ENCODE measurements at places on chromosomes 4 and X.

- H3K36me3 ChIP-seq: no peaks in the 10 kb centered on the region
- no peak overlapping the region for H3K4me3 ChIP-seq
- no peak overlapping the region for H3K27ac ChIP-seq
- peaks cover 3% of the 10 kb centered on the region for H3K4me1 ChIP-seq
- H3K27me3 ChIP-seq: no peaks in the 10 kb centered on the region
These were observed 9.7 kb upstream of the ACSL4 start for GRCh38 chrX:109742722-109743121.

GRCh38 chr4:148312956-148313490 is 129.2 kb downstream of the NR3C2 start:
- no peak overlapping the region for H3K4me3 ChIP-seq
- DNase-seq: no peak
- no peak overlapping the region for H3K27ac ChIP-seq
- H3K27me3 ChIP-seq: no peaks in the 10 kb centered on the region

GRCh38 chr4:955931-956381 is 17.4 kb downstream of the DGKQ start:
- no peaks in the 10 kb centered on the region for H3K27me3 ChIP-seq
- H3K4me3 ChIP-seq: no peak overlapping the region
- H3K36me3 ChIP-seq: peaks cover 24% of the 10 kb centered on the region

- no peaks in the 10 kb centered on the region for H3K4me1 ChIP-seq
- no peaks in the 10 kb centered on the region for H3K36me3 ChIP-seq
- DNase-seq: no peak
These were observed 3.5 kb downstream of the GPC3 start for GRCh38 chrX:133981924-133982323.

- peaks cover 22% of the 10 kb centered on the region for H3K27me3 ChIP-seq
- no peaks in the 10 kb centered on the region for H3K36me3 ChIP-seq
- H3K27ac ChIP-seq: no peak overlapping the region
- no peak for DNase-seq
These were observed 29.3 kb upstream of the TLR3 start for GRCh38 chr4:186039697-186040096.

- no peak overlapping the region for H3K27ac ChIP-seq
- DNase-seq: no peak
- peaks cover 2% of the 10 kb centered on the region for H3K4me1 ChIP-seq
- peaks cover 5% of the 10 kb centered on the region for H3K27me3 ChIP-seq
- H3K4me3 ChIP-seq: no peak overlapping the region
These were observed 185.1 kb downstream of the ARHGAP6 start for GRCh38 chrX:11480626-11481025.

DNA sequence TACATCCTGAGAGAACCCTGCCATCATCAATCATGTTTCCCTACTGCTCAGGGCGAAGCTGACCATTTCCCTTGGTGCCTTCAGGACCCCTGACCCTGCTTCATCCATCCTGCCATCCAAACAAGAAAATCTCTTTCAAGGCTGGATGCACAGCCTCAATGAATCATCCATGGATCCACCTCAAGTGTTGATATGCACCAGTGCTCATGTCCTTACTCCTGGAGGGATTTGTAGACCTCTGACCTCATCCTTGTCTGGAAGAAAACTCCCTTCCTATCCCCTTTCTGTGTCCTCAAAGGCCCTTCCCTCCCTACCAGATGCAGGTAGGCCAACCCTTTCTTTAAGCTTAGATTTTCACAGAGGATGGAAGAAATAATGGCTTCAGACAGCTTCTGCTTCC is 24.6 kb downstream of the BEX3 start:
- peaks cover 3% of the 10 kb centered on the region for H3K4me1 ChIP-seq
- no peak overlapping the region for H3K4me3 ChIP-seq
- peaks cover 2% of the 10 kb centered on the region for H3K27me3 ChIP-seq
- no peak overlapping the region for H3K27ac ChIP-seq
- no peak for DNase-seq

DNA sequence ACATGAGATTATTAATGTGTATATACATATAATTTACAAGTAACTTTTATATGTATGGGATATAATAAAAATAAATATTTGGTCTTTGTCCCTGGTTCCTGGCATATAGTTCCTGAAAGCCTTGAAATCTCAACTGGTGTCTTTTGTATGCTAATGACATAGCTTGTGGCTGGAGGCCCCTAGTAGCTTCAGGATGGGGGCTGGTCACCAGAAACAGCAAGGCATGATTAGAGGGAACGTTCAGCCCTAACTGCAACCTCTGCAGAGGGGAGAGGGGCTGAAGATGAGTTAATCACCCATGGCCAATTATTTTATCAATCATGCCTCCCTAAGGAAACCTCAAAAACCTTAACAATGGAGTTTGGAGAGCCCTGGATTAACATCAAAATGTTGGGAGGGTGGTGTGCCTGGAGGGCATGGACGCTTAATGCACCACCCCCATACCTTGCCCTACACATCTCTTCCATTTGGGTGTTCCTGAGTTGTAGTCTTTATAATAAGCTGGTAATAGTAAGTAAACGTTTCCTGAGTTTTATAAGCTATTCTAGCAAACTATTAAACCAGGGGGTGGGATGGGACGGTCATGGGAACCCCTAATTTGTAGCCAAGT is 21.3 kb downstream of the PIN4 start:
- no peak for DNase-seq
- no peaks in the 10 kb centered on the region for H3K4me1 ChIP-seq
- no peaks in the 10 kb centered on the region for H3K27me3 ChIP-seq
- H3K4me3 ChIP-seq: no peak overlapping the region

DNA sequence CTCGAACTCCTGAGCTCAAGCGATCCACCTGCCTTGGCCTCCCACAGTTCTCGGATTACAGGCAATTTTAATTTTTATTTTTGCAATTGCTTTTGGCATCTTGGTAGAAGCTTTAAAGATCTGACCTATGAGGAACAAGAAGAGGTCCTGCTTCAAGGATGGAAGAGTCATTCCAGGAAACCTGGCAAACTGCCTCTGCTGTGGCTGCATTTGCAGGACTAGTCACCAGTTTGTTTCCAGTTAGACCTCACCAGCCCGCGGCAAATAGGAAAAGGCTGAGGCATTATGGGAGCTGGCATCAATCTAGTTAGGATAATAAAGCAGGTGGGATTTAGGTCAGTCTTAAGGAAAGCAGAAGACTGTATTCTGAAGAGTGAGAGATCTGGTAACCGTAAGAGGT is 51.9 kb upstream of the LAS1L start:
- no peak overlapping the region for H3K4me3 ChIP-seq
- no peaks in the 10 kb centered on the region for H3K36me3 ChIP-seq
- H3K27ac ChIP-seq: no peak overlapping the region
- no peak for DNase-seq
- peaks cover 15% of the 10 kb centered on the region for H3K4me1 ChIP-seq

DNA sequence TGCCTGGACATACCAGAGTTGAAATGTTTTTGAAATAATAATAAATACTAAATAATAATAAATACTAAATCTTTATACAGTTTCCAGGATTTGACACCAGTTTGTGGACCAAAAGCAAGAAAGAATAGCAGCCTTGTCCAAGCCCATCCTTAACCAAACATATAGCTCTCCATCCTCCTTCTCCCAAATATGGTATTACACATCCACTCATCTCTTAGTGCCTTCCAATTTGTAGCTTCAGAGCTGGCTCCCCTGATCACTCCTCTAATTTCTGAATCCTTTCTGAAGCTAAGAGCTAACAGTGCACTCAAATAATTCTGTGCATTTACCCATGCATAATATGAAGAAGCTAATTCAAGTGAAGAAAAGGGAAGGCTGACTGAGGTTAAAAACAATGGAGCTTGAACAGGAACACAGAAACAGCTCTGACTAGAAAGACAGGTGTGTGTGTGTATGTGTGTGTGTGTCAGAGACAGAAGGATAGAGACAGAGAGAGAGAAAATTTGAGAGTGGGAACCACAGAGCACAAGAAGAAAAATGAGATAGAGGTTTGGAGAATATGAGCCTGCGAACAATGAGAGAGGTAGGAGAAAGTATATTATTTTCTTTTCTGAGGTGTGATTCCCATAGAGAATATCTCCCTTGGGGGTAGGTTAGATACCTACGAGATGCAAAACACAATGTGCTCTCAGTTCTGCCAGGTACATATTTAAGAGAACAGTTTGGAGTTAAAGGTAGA is 123.5 kb downstream of the CAMK2D start:
- peaks cover 5% of the 10 kb centered on the region for H3K36me3 ChIP-seq
- H3K4me3 ChIP-seq: peak overlapping the region; percentile 42
- no peak for DNase-seq
- H3K27me3 ChIP-seq: no peaks in the 10 kb centered on the region
- peak overlapping the region; percentile 36 for H3K27ac ChIP-seq

DNA sequence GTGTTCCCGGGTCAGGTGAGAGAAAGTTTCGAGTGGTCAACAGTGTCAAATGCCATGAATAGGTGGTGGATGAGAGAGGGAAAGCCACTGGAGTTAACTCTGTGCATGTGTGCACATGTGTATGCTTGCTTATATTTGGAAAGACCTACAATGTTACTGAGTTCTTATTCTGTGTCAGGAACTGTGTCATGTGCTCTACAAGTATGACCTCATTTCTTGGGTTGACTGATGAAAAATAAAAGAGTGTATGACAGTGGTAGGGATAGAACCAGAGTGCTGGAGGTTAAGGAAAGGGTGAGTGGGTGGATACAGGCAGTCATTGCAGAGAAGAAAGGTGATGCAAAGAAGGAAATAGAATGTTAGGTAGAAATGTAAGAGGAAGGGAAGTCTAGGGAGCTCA is 22.1 kb upstream of the DGKK start:
- no peaks in the 10 kb centered on the region for H3K4me1 ChIP-seq
- H3K27ac ChIP-seq: no peak overlapping the region
- DNase-seq: no peak
- H3K27me3 ChIP-seq: peaks cover 6% of the 10 kb centered on the region
- H3K36me3 ChIP-seq: no peaks in the 10 kb centered on the region

DNA sequence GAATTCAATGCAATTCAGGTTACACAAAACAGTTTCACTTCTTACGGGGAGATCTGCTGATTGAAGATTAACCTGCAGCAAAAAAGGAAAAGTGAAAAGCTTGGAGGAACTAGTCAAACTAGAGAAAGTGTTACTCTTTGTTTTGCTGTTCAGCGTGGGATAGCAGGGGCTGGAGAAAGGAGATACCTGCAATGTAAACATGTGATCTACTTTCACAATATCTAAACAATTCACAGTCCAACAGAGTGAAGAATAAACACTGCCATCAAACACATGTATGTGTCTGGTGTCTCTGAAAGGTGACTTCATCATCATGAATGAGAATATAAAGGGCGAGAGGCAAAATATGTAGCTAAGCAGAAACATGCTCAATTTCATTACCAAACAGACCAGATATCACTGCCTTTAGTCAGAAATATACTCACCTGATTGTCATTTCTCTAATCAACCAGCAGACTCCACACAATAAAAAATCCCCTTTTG is 26.4 kb downstream of the NIPAL1 start:
- H3K27me3 ChIP-seq: peaks cover 12% of the 10 kb centered on the region
- peaks cover 31% of the 10 kb centered on the region for H3K4me1 ChIP-seq
- DNase-seq: no peak
- no peak overlapping the region for H3K27ac ChIP-seq
- no peaks in the 10 kb centered on the region for H3K36me3 ChIP-seq

- no peaks in the 10 kb centered on the region for H3K27me3 ChIP-seq
- H3K4me1 ChIP-seq: no peaks in the 10 kb centered on the region
- H3K36me3 ChIP-seq: no peaks in the 10 kb centered on the region
- no peak for DNase-seq
These were observed 47.7 kb upstream of the FAT4 start for GRCh38 chr4:125266901-125267604.

- H3K4me3 ChIP-seq: no peak overlapping the region
- DNase-seq: no peak
- no peak overlapping the region for H3K27ac ChIP-seq
- H3K27me3 ChIP-seq: no peaks in the 10 kb centered on the region
These were observed 60.4 kb downstream of the CAMK2D start for GRCh38 chr4:113701169-113701568.

DNA sequence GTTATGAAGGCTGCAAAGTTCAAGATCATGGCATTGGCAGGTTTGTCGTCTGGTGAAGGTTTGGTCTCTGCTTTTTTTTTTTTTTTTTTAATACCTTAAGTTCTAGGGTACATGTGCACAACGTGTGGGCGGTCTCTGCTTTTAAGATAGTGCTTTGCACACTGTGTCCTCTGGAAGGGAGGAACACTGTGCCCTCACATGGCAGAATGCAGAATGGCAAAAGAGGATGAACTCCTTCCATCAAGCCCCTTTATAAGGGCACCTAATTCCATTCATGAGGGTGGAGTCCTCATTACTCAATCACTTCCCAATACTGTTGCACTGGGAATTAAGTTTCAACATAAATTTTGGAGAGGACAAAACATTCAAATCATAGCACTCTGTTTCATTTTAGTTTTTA is 101.4 kb downstream of the GLRA2 start:
- no peak overlapping the region for H3K27ac ChIP-seq
- H3K4me1 ChIP-seq: no peaks in the 10 kb centered on the region
- no peak overlapping the region for H3K4me3 ChIP-seq
- H3K27me3 ChIP-seq: no peaks in the 10 kb centered on the region
- DNase-seq: no peak
- H3K36me3 ChIP-seq: no peaks in the 10 kb centered on the region

- no peak for DNase-seq
- H3K4me3 ChIP-seq: no peak overlapping the region
- peaks cover 2% of the 10 kb centered on the region for H3K27me3 ChIP-seq
- no peak overlapping the region for H3K27ac ChIP-seq
- H3K36me3 ChIP-seq: no peaks in the 10 kb centered on the region
These were observed 613 bp downstream of the GLRB start for GRCh38 chr4:157076578-157076947.

DNA sequence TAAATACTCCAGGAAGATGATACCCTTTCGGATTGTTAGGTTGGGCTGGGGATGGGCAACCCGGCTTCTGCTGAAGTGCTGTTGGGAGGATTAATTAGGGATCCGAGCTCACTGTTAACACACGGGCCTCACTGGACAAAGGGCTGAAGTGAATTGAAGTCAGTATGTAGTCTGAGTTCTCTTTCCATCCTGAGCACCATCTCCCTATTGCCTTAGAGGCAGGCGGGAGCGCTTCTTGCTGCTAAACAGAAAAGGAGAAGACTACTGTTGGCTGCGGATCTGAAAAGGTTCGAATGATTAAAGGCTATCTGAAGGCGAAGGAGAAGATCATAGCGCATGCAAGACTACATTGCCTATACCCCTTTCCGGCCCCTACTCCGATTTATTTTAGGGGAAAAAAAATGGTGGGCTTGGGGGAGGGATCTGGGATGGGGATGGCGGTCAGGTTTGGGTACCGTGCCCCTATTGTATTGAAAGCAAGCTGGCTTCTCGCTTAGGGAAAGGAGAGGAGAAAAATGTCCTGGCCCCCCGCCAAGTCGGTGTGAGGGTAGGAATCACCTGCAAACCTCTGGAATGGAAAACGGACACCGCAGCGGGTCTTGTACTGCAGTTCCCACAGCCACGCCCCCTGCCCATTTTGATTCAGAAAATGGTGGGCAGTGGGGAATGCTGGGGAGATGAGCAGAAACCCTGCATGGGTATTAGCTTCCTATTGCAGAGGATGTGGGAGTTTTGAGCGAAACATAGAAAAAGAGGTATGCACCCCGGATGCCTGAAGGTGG is 22.3 kb downstream of the MORF4L2 start:
- H3K27me3 ChIP-seq: peaks cover 6% of the 10 kb centered on the region
- no peak for DNase-seq
- no peak overlapping the region for H3K4me3 ChIP-seq

Data from memory B cell (primary cell).